ENCODE measurements at places on chromosomes 3 and 15.
A peak's percentile ranks its signal among the peaks of the same experiment; 100 is the strongest.

- no peak for DNase-seq
Measured at GRCh38 chr15:61200626-61201025, 28.5 kb downstream of the RORA start.

GRCh38 chr3:24545887-24546286 lies 51.2 kb upstream of the THRB start:
- no peak for DNase-seq

DNA sequence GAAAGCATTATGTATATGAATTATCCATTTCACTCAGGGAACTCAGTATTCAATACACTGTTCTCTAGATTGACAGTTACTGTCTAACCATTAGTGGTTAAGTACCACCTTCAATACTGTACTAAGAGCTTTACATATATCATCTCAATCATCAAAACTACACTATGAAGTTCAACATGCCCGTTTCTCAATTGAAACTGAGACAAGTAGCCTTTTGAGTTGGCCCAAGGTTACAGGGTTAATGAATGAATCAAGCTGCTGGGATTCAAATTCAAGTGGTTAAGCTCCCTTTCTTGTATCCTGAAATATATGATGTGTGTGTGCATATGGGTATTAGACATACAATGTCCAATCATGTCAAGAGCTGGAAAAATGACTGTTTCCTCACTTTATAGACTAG lies 5.8 kb downstream of the TASOR start:
- DNase-seq = no peak

DNA sequence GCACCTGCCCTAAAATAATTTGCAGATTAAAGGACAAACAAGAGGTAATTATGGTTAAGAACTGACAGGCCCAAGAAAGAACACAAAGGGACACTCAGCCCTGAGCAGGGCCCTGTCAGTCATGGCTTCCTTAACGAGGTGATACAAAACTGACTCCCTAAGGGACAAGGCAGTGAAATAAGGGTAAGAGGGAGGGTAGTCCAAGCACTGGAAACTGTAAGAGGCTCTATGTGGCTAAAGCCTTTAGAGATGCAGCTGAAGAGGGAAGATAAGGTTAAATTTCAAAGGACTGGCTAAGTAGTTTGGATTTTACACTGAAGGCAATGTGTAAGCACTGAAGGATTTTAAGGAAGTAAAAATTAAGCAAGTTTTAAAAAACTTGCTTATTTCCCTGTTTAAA lies 3.9 kb downstream of the ATR start:
- no peak for DNase-seq

DNA sequence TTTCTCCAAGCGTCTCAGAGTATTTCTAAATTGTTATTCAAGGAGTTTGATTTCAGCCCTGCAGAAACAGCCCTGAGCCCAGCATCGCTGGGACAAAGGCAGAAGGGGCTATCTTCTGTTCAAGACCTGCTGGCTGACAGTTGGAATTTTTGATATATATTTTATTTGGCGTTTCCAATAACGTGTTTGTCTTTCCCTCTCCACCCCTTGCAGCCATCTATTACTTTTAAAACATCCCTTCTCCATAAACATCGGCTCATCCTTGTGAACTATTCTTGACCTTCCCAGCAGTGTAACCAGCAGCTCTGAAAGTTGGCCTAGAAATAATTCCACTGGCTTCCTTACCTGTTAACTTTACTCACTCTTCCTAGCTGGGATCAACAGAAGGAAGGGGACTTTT lies 5.5 kb upstream of the MEIS2 start:
- no peak for DNase-seq

DNA sequence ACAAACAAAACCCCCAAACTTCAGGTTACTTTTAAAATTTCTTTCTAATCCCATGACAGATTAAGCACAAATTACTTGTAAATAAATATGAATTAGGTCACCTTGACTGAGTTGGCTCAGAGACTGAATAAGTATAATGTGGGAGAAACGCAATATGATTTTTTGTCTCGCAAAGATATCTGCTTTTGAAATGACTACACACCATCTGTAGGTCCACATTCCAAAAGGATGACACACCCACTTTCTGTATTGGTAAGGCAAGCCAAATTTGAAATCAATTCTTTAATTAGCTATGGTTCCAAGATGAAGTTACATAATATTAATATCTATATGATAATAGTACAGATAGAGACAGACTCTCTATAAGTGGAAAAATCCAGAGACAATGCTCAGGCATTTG lies 66.9 kb upstream of the CSPG5 start:
- no peak for DNase-seq

GRCh38 chr3:197149528-197149927 lies 119.9 kb upstream of the MELTF start:
- no peak for DNase-seq

GRCh38 chr15:72368899-72369298 lies 6.9 kb downstream of the HEXA start:
- DNase-seq = no peak

DNA sequence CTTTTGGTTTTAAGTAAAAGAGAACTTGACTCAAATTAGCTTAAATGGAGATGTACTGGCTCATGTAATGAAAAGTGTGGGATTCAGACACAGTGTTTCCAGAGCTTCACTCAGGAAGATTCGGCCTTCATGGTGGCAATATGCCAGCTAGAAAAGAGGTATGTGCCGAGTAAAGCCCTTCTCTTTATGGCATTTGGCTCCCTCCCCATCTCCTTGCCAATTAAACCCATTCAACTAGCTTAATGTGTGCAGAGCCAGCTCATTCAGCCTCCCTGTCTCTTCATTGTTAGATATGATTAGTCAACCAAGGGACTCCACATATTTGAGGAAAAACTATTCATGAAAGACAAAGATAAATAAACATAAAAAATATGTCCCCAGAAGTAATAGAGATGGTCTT lies 15.0 kb upstream of the TRANK1 start:
- no peak for DNase-seq

DNA sequence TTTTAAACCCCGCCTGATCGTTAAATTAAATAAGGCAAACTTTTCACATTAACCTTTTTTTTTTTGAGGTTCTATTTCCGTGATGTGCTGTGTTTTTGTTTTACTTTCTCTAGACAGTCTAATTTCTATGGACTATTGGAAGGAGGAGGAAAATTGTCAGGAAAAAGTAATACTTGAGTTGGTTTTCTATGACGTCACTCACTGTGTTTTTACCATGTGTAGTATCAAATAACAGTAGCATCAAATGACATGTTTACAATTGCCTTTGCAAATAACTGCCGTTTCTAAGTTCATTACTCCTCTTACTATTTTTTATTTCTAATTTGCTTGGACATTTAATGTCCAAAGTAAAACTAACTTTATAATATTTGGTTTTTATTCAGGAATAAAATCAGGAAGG lies 32.3 kb downstream of the MYO1E start:
- no peak for DNase-seq

DNA sequence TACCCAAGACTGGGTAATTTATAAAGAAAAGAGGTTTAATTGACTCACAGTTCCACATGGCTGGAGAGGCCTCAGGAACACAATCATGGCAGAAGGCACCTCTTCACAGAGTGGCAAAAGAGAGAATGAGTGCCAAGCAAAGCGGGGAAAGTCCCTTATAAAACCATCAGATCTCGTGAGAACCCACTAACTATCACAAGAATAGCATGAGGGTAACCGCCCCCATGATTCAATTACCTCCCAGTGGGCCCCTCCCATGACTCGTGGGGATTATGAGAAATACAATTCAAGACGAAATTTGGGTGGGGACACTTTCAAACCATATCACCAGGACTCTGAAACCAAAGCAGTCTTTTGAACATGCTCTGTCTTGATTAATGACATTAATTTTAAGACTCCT lies 7.0 kb downstream of the RTP3 start:
- peak; percentile 27 for DNase-seq

DNA sequence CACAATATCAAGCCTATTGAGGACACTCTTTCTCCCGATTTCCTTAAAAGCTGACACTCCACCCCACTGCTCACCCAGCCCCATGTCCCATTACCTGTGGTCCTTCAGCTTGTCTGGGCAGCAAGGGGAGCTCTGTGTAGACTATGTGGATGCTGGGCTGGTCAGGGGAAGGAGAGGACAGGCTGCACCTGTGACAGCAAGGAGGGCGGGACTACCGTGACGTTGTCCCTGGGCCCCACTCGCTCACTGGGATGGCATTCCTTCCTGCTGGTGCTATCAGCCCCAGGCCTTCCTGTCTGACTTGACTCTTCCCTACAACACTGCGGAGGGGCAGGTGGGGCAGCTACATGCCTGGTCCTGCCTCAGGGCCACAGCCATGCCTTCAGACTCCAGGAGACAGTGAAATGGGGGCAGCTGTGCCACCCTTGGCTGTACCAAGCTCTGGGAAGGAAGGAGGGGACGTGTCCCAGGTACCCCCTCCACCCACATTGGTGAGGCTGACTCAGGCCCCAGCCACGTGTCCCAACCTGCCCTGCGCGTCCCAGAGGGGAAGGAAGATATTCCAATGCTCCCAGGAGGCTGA lies at the start of gene TMEM40:
TSS of gene TMEM40 (minus strand) at position 163 of the 583 bp plus-strand sequence. CDS start 9,427 bp downstream, outside the sequence.
- DNase-seq = no peak

GRCh38 chr3:98556164-98557130 lies 24.7 kb downstream of the GPR15 start:
- DNase-seq = peak; percentile 71

DNA sequence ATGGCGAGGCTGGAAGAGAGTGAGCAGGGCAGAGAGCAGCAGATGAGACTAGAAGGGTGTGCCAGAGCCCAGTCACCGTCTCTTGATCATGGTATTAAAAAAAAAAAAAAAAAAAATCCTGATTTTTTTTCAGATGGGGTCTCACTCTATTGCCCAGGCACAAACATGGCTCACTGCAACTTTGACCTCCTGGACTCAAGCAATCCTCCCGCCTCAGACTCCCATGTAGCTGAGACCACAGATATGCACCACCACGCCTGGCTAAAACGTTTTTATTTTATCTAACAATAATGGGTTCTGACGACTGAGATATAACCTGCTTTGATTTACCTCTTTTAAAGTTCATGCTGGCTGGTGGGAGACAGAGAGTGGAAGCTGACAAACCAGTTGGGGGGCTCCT lies 4.0 kb downstream of the GNB4 start:
- DNase-seq = no peak

DNA sequence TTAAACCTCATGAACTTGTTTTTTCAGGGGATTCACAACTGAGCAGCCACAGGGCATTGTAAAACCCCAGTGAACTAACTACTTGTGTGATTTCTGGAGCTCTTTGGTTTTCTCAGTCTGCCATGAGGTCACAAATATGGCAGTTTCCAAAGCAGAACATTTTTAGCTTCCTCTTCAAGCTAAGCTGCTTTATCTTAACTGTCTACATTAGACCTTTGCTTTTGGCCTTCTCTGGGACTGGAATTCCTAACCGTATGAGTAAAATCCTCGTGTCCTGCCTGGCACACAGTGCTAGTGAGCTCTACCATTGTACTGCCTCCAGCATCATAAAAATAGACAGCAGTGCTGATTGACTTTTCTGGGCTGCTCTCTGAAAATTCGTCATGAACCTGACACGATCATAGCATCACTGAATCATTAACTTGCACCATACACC lies 22.1 kb downstream of the CDIN1 start:
- DNase-seq = no peak

GRCh38 chr15:34335176-34336032 lies 2.2 kb downstream of the SLC12A6 start:
- DNase-seq = no peak

DNA sequence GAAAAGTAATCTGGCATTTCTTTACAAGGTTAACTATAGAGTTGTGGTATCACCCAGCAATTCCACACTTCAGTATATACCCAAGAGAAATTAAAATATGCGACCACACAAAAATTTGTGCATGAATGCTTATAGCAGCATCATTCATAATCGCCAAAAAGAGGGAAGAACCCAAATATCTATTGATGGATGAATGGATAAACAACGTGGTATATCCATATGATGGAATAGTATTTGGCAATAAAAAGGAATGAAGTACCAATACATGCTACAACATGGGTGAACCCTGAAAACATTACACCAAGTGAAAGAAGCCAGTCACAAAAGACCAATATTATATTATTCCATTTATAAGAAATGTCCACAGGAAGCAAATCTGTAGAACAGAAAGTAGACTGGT lies 8.6 kb upstream of the SKOR1 start:
- DNase-seq = no peak

DNA sequence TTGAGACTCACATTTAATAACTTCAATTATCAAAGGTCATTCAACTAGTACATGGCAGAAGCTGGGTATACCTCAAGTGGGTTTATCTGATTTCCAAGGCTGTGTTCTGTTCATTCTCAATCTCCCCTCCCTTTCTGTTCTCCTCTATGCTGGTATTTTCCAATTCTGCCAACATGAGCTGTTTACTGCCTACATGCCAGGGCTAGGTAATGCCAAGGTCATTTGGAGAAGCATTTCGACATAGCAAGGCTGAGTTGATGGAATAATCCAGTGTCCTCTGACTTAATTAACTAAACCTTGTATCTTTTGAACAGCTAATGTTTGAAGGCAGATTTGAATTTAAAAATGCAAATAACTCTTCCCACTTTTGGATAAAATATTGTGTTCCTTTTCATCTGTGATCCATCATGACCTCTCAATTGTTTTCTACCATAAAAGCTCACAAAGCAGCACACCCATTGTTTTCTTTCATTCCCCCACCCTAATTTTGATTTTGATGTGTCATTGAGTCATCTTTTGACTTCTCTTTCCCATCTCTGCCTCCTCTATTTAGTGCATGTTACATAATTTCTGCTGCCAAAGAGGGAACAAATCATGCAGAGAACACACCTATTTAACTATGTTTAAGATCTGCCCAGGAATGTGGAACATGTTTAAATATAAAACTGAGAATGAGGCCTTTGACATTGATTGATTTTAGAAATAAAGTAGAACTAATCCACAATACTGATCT lies 308.8 kb upstream of the NR2E3 start:
- no peak for DNase-seq

DNA sequence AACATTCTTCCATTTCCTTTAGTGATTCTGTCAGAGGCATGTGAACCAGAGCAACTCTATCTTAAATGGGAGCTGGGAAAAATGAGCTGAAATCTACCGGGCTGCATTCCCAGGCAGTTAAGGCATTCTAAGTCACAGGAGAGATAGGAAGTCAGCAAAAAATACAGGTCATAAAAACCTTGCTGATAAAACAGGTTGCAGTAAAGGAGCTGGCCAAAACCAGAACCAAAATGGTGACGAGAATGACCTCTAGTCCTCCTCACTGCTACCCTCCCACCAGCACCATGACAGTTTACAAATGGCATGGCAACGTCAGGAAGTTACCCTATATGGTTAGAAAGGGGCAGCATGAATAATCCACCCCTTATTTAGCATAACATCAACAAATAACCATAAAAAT lies 66.4 kb downstream of the B3GALNT1 start:
- DNase-seq = no peak

GRCh38 chr3:179020112-179020511 lies 51.5 kb downstream of the ZMAT3 start:
- DNase-seq = no peak

Measured in stimulated activated CD4-positive, alpha-beta T cell treated with anti-CD3 and anti-CD28 coated beads, TNF-alpha, amount 100 ng/mL, for 24 hours (primary cell).